ENCODE measurements at places on chromosomes 1 and 21. TPM values are rescaled to one million over a fixed set of nuclear protein-coding genes. Genes with fewer than 3 reads are reported as not detected.

PRELP gene
- total RNA-seq, result not detected

TMEM82 gene
- total RNA-seq, result not detected

ACADM gene
- 56.4 TPM for total RNA-seq

MIB2 gene
- 41.3 TPM for total RNA-seq

GUCA2B gene
- not detected for total RNA-seq

APOBEC4 gene
- not detected for total RNA-seq

DYNLT4 gene
- not detected for total RNA-seq

KIAA1614 gene
- total RNA-seq, result 0.11 TPM
